ENCODE measurements at places on chromosomes 3 and 15.

- DNase-seq = no peak
Observed at GRCh38 chr3:186340204-186340603, 21.8 kb downstream of the DGKG start.

GRCh38 chr3:123637131-123637530 is 52.3 kb upstream of the HACD2 start:
- no peak for DNase-seq

DNA sequence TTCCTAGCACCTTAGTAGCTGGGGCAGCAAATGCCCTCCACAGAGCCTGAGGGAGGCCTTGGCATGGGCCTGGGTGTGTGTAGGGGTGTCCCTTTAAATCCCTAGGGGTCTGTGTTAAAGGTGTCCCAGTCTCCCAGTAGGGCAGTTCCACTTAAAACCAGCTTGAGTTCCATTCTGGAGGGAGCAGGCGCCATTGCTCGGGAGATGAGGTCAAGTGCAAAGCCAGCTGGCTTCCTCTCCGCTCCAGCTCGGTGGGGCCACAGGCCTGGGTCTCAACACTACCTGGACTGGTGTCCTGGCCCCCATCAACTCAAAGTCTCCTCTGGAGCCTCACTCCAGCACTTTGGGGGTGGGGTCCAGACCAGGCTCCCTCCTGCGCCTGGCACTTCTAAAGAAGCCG is 25.2 kb downstream of the FEM1B start:
- no peak for DNase-seq

DNA sequence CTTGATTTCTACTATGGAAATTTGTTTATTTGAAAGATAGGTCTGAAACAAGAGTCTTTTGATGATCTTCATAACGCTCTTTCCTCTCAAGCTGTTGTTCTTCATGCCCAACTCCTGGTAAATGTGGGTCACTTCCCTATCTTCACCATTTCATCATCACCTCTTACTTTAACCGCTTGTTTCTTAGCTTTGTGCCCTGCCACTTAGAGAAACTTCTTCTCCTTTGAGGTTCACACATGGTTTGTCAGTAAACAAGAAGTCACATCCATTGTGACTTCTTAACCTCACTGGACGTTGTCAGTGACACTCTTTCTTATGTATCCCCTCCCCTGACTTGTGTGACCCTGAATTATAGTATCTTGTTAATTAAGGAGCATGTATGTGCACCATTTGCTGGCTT is 16.9 kb upstream of the P2RY13 start:
- DNase-seq = no peak

DNA sequence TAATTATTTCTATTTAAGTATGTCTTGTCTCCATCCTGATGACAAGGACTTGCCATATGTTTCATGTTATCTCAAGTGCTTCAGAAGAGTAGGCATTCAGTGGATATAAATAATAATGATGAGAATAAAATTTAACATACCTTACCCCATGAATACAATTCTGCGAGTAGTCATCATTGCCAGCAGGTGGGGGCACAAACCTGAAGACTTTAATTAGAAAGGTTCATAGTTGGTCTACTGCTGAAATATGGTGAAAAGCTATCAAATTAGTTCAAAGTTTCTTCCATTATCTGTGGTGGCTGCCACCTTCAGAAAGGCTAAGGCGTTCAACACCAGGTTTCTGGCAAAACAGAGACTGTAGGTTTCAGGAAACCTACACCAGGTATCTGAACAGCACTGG is 100.9 kb downstream of the P3H2 start:
- DNase-seq = no peak
